ENCODE measurements at places on chromosomes 13 and 19. TPM values are rescaled to one million over a fixed set of nuclear protein-coding genes. Genes with fewer than 3 reads are reported as not detected.

- no peak for DNase-seq
Observed at GRCh38 chr19:31610018-31610417, 260.8 kb upstream of the TSHZ3 start.

FRY gene
- polyA plus RNA-seq, result 1.4 TPM

GRCh38 chr19:47240556-47240955 is 9.6 kb upstream of the BBC3 start:
- DNase-seq, result no peak

DNA sequence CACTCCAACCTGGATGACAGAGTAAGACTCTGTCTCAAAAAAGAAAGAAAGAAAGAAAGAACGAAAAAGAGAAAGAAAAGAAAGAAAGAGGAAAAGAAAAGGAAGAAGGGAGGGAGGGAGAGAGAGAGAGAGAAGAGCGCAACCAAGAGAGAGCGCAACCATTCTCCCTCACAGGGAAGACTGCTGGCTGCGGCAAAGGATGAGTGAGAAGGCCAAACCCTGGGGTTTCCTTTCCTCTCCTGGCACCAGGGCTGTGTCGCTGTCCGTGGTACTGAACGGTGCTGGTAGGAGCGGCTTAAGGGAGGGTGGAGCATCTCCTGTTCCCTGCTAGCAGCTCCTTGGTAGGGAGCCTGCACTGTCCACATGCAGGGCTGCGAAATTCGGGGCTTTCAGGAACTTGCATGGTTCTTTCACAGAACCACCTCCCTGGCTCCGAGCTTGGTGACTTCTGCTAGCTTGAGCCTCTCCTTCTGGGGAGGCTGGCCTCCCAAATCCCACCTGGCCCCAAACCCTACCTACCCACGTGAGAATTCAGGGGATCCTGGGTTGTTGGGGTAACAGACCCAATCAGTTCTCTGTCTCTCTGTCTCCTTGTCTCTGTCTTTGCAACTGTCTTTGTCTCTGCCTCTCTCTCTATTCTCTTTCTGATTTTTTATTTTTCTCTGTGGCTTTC is 51.1 kb upstream of the ZNRF4 start:
- no peak for DNase-seq

DNA sequence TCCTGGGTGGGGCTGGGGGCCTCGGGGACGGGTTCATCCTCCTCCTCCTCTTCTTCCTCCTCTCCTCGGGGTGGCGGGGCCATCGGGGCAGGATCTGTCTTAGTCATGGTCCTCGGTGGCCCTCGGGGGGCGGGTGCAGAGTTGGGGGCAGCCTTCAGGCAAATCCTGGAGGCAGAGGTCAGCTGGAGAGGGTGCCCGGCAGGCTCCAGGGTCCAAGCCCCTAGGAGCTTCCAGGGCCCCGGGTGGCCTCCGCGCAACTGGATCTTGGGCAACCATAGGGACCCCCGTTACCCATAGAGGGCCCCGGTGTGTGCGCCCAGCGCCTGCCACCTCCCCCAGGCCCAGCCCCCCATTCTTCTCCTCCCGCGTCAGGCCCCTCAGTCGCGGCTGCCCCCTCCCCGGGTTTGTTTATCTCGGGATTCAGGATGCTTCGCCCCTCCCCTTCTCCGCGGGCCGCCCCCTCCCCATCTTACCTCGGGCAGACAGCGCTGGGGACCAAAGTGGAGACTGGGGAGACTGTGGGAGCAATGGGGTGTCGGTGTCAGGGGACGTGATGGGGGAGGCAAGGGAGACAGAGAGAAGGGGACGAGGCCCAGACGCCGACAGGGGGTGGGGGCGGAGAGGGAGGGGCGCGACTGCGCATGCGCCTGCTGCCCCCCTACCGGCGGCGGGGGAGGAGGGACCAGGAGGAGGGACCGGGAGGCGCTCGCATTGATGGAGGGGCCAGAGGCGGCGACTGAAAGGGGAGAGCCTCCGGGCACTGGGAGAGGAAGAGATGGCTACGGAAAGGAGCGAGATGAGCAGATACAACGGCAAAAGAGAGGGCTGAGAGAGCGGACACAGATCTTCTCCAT is at the start of gene CLIP3:
Gene CLIP3, minus strand, starts transcription at position 623 of the 854 bp plus-strand sequence. Its CDS starts 516 bp downstream, at position 107.
- DNase-seq, result peak; percentile 100

ZNF132 gene
- 1.3 TPM for polyA plus RNA-seq

GRCh38 chr13:104491916-104492315 is 1425.7 kb upstream of the SLC10A2 start:
- DNase-seq, result no peak

DNA sequence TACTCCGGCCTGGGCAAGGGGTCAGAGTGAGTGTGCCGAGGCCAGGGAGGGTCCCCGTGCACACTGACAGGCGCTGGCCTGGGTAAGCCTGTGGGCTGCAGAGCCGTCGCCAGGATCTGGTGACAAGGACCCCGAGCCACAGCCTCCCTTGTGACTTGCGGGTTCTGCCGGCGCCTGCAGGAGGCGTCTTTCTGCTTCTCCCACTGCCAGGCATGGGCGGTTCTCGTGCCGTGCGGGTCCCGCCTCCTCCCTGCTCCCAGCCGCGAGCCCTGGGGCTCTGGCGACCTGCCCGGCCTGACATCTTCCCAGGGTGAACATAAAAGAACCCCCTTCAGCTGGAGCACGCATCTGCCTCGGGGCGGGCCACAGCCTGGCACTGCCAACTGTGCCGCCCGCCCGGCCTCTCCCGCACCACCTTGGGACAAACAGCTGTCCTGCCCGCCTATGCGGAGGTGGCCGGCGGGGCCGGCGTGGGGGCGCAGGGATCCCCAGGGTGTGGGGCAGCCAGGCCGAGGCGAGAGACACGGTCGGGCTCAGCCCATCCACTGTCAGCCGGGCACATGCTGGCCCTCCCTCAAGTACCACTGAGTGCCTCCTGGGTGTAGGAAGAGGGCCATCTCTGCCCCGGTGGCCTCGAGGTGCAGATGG is 1.5 kb upstream of the HCN2 start:
- peak; percentile 92 for DNase-seq

DNA sequence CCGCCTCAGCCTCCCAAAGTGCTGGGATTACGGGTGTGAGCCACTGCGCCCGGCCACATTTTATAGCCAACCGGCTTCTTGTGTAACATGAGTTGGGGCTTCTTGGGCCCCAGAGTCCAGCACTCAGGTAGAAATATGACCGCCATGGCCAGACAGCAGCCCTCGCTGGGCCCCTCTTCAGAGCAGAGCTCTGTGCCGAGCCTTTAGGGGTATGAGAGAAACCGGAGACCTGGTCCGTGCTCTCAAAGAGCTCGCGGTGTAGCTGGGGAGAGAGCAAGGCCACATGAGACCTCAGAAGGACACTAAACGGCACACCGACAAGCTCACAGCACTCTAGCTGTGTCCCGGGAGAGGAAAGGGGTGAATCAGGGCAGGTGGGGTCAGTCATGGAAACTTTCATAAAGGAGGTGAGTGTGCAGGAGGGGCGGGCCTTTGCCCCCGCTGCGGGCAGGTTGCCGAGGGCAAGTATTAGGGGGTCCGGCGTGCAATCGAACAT is 15.8 kb downstream of the ACTN4 start:
- DNase-seq, result no peak

DNA sequence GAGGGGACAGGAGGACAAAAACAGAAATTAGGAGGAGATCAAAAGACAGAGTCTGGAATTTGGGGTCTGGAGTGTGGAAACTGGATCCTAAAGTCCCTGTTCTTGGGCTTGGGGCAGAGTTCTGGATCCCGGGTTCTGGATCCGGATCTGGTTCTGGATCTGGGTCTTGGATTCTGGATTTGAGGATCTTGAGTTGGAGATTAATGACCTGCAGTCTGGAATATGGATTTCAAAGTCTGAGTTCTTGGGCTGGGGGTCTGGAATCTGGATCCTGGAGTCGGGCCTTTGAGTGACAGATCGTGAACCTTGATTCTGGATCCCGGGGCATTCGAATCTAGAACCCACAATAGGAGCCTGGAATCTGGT is 411 bp upstream of the KLK15 start:
- DNase-seq, result no peak

- DNase-seq, result no peak
Observed at GRCh38 chr13:104204177-104204576, 1138.0 kb upstream of the SLC10A2 start.

GRCh38 chr19:41449079-41449864 is 6.3 kb downstream of the ERICH4 start:
- peak; percentile 89 for DNase-seq

- no peak for DNase-seq
Observed at GRCh38 chr19:9793071-9793591, 24.6 kb upstream of the ZNF846 start.

GRCh38 chr13:84896128-84896527 is 903.1 kb downstream of the SLITRK6 start:
- peak; percentile 51 for DNase-seq

- DNase-seq, result no peak
Observed at GRCh38 chr19:15292140-15292539, 40.2 kb downstream of the BRD4 start.

GRCh38 chr13:65063753-65064152 is 2166.4 kb downstream of the PCDH9 start:
- DNase-seq, result no peak

C3 gene
- 0.67 TPM for polyA plus RNA-seq

- peak; percentile 38 for DNase-seq
Observed at GRCh38 chr13:25046274-25046984, 49.5 kb upstream of the PABPC3 start.

- DNase-seq, result no peak
Observed at GRCh38 chr19:16303755-16304154, 20.9 kb upstream of the KLF2 start.

DNA sequence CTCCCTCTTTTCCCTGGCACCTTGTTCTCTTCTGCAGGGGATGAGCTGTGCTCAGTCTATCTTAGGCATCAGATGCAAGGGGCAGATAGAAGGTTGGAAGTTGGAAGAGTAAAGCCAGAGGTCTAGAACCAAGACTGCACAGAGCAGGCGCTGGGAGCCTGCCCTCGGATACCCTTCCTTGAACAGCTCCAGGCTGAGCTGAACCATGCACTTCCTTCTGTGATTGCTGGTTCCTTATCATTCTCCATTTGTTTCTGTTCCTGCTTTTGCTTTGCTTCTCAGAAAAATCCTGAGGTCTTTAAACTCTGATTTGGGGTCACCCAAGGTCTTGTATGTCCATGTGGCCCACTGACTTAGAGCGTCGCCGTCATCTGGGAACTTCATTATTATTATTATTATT is 36.3 kb downstream of the ARHGEF18 start:
- no peak for DNase-seq

IGFL3 gene
- not detected for polyA plus RNA-seq

APLP1 gene
- polyA plus RNA-seq, result 66.7 TPM

GRCh38 chr19:29263305-29264135 is 50.6 kb upstream of the UQCRFS1 start:
- DNase-seq, result peak; percentile 65

CEACAM19 gene
- polyA plus RNA-seq, result 2.0 TPM

GRCh38 chr13:102484329-102484728 is 82.5 kb upstream of the FGF14 start:
- DNase-seq, result no peak

DNA sequence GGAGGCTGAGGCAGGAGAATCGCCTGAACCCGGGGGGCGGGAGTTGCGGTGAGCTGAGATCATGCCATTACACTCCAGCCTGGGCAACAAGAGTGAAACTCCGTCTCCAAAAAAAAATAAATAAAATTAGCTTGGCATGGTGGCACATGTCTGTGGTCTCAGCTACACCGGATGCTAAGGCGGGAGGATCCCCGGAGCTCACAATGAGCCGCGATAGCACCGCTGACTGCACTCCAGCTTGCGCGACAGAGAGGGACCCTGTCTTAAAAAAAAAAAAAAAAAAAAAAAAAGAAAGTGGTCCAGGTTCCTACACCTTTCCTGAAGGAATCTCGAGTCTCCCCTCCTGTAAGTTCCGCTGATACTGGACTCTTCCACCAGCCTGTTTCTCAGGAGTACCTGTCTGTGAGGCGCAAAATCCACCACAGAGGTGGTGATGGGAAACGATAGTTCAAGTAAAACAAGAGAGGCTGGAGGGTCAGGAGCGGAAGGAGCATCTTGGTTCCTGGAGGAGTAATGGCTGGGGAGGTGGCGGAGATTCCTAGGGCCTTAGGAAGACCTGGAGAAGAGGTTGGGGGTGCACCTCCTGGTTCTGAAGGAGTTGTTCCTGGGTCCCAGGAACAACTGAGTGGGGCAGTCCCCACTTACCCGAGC is 471 bp downstream of the FUT1 start:
- DNase-seq, result no peak

- peak; percentile 62 for DNase-seq
Observed at GRCh38 chr19:41997121-41997850, 3.3 kb upstream of the ATP1A3 start.

DNA sequence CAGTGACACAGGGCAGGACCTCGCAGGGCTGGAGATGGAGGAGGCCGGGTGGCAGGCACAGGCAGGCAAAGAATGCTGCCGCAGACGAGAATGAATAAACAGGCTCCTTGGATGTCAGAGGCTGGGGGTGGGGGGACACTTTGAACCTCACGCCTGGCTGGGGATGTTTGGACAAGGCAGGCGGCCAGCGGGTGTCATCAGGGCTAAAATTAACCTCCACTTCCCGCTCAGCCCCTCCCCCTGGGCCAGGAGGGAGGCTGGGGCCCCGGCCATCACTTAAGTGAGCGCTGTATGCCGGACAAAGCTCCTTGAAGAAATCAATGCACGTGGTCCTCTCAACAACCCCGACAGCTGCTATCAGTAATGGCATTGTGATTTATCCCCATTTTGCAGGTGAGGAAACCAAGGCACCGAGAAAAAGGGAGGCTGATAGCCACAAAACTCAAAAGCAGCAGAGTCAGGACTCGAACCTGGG is 10.3 kb upstream of the FUT5 start:
- DNase-seq, result no peak

DNA sequence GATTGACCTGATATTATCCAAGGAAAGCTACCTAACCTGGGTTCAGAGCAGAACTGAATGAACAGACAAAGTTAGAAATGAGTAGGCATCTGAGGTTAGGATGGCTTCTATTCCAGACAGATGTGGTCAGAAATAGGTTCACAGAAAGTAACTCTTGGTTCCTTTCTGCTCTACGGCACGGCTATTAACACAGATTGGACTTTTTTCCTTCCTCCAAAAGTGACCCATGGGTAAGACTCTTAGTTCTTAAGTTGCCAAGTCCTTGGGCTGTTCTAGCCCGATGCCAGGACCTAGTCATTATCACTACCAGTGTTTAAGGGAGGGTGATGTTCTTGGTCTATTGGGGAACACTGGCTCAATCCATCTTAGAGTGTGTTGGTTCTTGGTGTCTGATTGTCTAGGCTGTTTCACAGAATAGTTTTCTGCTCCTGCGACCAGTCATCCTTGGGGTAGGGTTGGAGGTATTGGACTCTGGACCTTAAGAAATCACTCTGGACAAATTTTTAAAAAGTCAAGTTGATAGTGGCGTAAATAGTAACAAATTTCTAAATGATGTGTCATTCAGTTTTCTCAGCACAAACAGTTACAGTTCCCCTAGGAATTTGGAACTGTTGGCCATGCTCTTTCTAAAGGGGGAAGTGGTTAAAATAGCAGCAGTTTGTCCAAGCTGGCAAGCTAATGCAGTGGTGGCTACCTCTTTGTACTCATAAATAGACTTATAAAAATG is 60.1 kb upstream of the MYCBP2 start:
- no peak for DNase-seq

Data from SK-N-SH (cell line).